Activated CD4-positive, alpha-beta T cell treated with anti-CD3 and anti-CD28 coated beads, Interleukin-2, amount 50 U/mL, for 4 hours (primary cell): ENCODE measurements at places on chromosomes 12 and 14.

GRCh38 chr14:70664698-70665447, 23.2 kb downstream of the TTC9 start:
- DNase-seq: no peak

DNA sequence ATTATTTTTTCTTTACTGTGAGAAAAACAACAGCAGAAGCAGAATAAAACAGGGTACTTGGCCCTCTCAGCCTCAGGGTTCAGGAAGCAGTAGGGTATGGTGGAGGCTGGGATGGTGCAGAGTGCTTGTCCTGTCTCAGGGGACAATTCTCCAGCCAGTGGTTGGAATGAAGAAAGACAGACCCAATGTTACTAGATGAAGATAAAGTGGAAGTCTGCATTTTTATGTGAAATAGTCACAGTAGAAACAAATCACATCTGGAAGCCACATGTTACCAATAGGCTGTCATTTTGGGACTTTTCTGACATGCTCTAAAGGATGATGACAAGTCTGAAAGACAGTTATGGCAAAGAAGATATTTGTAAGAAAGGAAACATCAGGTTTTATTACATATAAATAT, 32.3 kb downstream of the PROX2 start:
- DNase-seq: no peak

DNA sequence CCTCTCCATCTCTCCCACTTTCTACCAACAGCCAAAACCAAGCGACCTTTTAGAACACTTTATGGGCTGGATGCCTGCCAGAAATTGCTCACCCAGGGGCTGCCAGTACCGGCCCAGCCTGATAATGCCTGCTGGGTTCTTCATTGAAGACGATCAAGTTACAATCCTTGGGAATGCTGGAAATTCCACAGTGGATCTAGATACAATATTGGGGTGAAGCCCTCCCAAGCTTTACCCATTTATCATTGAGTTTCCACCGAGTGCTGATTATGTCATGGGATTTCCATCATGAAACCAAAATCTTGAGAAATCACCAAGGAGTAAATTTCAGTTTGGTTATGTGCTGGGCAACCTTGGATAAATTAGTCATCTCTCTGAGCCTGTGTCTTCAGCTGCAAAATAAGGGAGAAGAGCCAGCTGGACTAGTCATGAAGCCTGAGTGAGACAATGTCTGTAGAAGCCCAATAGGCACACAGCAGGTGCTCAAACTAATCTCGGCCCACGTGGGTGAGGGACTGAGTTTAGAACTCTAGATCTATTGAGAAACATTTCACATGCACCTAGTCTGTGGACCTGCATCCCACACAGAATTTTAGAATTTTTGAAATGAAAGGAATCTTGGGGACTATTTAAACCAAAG, 75.5 kb upstream of the CLMN start:
- DNase-seq: no peak

DNA sequence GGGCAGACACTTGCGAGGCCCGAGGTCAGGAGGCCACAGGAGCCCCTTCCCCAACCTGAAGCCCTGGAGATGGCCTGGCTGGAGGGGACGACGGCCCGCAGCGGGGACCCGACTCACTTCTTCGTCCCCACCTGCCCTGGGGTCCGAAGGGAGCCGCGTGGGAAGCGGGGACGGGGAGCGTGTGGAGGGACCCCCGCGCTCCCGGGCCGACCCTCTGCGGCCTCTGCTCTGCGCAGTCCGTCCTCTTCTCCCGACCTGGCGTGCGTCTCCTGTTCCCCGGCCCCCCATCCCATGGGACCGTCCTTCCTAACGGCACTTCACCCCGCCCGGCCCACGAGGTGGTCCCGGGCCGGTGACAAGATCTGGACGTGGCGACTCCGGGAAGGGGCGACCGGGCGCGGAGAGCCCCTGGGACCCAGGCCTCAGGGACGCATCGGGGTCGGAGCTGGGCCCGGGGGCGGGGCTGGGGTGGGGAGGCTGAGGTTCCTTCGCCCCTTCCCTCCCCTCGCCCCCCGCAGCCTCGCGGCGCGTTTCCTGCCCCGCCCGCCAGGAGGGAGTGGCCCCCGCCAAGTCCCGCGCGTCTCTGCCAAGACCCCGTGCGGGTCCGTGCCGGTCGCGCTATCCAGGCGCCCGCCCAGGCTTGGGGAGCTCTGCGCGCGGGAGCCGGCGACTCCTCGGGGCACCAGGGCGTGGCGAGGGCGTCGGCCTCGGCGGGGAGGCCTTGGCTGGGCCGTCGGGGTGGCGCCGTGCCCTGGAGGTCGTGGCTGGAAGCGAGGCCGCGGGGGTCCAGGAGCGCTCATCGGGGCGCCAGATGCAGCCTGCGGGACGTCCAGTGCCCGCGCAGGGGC, 97.1 kb downstream of the TNFAIP2 start:
- DNase-seq: no peak

GRCh38 chr12:70721656-70722357, 84.6 kb upstream of the PTPRB start:
- no peak for DNase-seq
